Activated CD4-positive, alpha-beta T cell treated with anti-CD3 and anti-CD28 coated beads, Interleukin-2, amount 50 U/mL, for 4 hours (primary cell): ENCODE measurements at places on chromosomes 2 and 18.

DNA sequence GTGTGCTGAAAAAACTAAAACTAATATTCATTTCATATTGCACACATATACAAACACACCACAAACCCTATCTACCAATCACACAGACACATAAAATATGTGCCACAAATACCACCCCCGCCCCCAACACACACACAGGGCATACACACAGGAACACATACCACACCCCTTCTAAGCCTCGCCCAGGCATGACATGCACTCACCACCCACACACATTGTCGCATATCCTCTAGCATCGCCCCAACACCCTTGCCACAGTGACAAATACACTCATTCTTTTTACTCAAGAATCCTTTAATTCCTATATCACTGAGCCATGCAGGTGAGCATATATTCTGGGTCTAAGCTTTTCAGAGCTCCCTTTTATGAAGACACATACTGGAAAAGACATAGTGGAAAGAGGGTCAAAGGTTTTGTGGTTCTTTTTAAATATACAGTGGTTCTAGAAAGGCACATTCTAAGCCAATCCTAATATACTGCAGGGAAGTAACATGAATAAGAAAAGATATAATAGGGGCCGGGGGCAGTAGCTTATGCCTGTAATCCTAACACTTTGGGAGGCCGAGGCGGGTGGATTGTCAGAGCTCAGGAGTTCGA lies 24.5 kb upstream of the LCLAT1 start:
- peak; percentile 85 for DNase-seq

DNA sequence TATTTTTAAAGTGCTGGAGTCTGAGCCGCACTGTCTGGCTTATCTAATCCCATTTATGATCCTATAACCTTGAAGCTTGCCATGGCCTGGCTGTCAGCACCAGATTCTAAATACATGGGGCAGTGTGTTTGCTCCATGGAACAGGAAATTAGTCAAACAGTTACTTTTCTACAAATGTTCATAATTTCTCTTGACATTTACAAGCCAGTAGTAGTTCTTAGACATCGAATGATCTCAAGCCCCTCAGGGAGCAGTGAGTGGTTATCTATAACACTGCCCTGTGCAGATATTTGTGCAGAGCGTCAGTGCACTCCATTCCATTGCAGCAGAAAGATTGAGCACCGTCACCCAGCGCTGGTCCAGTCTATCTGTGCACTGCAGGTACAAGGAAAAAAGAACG lies 205.2 kb downstream of the AGPS start:
- no peak for DNase-seq

- DNase-seq: no peak
Observed at GRCh38 chr2:163779970-163780597, 44.3 kb upstream of the FIGN start.

DNA sequence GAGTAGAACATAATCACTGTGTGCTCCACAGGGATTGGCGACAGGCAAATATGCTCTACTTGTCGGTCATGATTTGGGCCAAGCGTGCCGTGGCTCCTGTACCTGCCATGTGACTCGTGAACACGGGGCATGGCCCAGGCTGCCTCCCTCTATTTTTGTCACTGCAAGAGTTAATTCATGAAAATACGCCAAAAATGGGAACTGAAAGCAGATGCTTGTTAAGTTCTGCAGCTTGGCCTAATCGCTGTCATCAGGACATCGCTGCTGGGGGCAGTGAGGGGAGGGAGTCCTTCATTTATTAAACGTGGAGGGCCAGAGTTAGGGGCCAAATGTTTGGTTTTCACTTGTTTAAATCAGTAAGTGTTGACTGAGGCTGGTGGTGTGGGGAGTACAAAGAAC lies 177.8 kb downstream of the BCL2 start:
- no peak for DNase-seq

DNA sequence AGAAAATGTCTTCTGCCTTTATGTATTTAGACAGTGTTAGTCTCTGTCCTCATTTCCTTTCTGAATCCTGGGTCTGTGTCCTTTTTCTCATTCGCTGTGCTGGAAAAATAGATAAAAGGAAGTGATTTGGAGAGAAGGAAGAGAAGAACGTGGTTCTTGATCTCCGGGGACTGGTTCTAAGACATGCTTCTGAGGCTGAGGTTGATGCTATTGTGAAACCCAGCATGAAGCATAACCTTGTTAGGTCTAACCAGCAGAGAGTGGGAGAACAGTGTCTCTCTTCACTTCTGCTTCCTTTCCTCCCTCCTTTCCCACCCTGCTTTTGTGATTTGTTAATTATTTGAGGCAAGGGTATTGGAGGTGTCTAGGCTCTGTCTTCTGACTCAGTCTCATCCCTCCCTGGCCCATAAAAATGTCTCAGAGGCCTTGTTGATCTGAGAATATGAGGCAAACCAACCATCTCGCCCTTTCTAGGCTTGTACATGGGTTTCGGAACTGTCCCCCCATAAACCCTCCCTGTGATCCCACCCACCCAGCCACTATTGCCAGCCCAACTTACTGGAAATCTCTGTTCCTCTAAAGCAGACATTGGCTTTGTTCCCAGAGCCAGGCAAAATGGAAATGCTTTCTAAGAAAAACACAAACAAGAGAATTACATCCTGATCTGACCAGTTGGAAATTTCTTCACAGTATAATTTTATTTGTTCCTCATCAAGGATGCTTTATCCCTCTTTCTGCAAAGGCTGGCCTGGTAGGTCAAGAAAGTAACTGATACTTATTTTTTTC lies 360.6 kb upstream of the TNP1 start:
- no peak for DNase-seq

DNA sequence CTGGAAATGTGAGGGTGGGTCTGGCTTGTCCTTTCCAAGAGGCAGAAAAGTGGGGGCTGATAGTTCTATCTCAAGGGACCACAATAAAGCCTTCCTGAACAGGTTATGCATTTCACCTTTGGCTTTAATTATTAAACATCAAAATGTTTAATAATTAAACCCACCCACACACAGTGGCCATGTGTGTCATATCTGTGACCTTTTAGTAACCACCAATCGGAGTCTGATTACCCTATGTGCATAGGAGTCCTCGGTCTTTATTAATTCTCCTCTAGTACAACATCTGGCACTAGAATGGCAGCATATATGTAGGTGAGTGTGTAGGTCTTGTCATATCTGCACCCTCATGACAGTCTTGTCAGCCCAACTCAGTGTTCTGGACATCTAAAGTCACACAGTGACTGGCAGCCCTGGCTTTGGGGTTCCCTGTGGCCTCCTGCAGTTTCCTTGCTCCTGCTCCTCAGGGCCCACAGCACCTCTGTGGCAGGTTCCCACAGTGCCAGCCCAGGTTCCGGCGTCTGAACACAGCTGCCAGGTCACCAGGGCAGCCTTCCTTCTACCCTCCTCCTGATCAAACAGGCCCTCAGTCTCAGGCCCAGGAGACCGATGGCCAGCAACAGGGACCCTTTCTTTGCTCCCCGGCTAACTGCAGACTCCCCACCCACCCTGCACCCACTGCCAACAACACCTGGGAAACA lies 100.9 kb downstream of the MTCL1 start:
- DNase-seq: no peak

- DNase-seq: no peak
Observed at GRCh38 chr18:42334931-42335330, 379.9 kb downstream of the PIK3C3 start.

DNA sequence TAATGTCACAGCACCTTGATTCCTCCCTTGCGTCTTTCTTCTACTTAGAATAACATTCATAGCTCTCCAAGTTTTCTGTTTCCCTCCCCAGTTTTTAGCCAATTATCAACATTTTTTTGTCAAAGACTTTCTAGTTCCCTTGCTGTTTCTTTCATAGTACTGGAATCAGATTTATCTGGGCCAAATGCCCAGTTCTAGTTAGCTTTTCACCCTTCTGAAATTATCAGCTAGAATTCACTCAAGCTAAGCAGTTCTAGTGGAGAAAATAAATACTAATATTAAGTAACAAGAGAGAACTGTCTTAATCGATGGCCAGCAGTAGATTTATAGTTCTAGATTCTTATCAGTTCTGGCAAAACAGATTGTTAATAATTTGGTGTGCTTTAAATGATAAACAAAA lies 36.2 kb downstream of the EFEMP1 start:
- DNase-seq: no peak

DNA sequence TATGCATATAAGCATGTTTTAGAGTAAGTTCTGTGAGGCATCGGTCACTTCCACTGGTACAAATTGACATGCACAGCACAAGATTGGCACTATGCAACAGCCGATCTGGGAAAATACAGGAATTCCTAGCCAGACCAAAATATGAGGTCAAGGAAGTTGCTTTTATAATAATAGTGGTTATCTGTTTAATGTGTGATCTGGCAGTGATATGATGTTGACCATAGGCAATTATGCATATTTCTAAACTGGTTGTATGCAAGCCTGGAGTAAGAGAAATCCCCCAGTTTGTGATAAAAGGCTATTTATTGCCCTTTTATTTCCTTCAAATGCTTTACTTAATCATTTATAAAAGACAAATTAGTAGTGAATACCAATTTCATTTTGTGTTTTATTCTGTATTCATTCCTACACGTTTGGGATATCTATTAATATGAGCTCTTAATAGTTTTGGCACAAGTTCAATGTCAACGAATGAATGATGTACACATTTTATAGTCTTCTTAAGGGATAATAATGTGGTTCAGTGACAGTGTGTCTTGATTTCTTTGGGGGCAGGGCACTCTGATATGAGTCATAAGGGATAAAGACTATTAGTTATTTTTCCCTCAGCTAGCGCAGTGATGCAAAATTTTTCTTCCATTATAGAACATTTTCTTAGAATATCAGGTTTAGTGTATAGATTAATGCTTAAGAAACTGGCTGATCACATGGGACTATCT lies 34.7 kb upstream of the ZEB2 start:
- no peak for DNase-seq

- no peak for DNase-seq
Observed at GRCh38 chr2:125679903-125680302, 976.1 kb upstream of the GYPC start.

GRCh38 chr18:76351961-76352581 lies 143.0 kb downstream of the ZNF516 start:
- DNase-seq: no peak

- DNase-seq: no peak
Observed at GRCh38 chr2:239184179-239184578, 216.6 kb downstream of the HDAC4 start.

GRCh38 chr2:180443888-180444287 lies 436.8 kb upstream of the CWC22 start:
- no peak for DNase-seq

GRCh38 chr2:36951574-36951973 lies 14.8 kb downstream of the STRN start:
- DNase-seq: no peak

- DNase-seq: no peak
Observed at GRCh38 chr2:46652514-46653170, 173.3 kb downstream of the TMEM247 start.

DNA sequence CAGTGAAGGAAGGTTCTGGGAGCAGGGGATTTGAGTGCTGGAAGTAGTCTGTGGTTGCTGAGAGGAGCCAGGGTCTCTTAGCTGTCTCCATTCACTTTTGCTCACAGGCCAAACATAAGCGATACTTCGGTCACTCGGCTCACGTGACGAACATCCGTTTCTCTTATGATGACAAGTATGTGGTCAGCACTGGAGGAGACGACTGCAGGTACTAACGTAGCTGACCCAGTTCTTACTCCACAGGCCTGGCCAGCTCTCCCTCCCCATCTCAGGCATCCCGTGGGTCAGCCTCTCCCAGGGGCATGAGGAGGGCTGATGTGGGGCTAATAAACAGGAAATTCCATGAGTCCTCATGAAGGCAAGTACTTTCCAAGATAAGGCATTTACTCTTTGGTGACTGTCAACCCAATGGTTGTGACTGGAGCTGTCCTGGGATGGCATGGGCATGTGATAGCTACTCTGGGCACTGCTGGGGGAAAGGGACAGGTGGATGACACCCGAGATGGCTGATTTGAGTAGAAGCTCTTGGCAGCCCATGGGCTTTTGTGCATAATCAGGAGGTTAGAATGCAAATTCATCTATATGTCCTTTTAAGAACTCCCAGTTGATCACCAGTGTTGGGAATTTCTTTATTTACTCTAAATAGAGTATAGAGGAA lies 81.6 kb downstream of the RTN4 start:
- DNase-seq: no peak

DNA sequence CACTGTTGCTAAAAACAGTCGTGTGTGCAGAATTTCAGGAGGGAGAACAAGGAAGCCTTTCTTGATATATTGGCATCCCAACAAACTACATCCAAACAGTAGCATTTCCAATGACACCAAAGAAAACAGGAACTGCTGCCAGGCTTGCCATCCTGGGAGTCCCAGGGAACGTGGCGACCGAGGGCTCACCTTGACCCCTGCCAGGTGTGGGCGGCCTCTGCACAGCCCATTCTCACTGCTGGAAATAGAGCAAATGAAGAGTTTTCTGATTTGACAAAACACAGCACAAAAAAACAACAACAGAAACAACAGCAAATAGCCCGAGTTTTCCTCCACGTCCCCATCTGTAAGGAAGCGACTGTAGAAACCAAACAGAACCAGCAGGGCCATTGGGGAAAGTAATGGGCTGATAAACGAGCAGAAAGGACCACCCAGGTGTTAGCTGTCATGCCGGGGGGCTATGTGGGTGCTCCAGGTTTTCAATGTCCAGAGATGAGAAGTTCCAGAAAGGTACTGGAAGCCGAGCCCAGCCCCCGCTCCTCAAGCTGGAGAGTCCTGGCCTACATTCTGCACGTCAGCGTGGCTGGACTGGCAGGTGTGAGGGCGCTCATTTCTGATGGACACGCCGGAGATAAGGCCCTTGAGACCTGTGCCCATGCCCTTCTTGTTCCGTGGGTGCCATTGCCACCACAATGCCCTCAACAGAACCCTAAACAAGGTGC lies 80.8 kb downstream of the TWIST2 start:
- DNase-seq: no peak

DNA sequence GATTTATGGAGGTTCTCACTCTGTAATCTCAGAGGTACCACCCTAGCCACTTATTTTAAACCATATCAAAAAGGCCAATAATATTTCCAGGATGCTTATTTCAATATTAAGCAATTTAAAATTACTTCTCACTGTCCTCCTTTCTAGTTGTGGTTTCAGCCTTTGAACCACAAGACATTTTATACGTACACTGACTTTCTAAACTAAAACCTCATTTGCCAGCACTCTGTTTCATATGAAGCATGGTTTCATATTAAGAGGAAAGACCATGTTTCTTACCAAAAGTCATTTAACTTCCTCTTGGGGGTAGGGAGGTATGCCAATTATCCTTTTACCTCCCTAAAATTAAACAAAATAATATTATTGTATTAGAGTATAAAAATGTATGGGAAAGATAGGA lies 399.8 kb downstream of the CDH7 start:
- no peak for DNase-seq

DNA sequence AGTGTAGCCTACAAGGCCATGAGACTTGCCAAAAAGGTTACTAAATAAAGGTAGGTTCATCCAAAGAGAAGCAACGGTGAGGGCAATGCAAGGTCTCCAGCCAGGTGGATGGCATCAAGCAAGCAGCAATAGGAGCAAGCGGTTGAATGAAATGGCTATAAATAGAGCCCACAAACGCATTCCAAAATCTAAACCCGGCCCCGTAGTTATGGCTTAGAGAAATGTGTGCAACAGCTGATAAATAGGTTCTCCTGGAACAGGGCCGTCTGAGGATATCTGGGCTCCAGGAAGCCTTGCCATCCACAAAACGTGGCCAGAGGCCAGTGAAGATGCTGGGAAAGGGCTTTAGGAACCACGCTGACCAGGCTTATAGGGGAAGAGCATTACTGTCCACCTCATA lies 146.1 kb upstream of the PID1 start:
- no peak for DNase-seq

- no peak for DNase-seq
Observed at GRCh38 chr2:120947982-120948661, 212.5 kb downstream of the GLI2 start.

- peak; percentile 23 for DNase-seq
Observed at GRCh38 chr2:199985625-199986207, 30.3 kb downstream of the MAIP1 start.
